ENCODE measurements at places on chromosomes 1 and 21.

GRCh38 chr1:110237386-110238152 is 27.5 kb downstream of the KCNC4 start:
- DNase-seq, result no peak

DNA sequence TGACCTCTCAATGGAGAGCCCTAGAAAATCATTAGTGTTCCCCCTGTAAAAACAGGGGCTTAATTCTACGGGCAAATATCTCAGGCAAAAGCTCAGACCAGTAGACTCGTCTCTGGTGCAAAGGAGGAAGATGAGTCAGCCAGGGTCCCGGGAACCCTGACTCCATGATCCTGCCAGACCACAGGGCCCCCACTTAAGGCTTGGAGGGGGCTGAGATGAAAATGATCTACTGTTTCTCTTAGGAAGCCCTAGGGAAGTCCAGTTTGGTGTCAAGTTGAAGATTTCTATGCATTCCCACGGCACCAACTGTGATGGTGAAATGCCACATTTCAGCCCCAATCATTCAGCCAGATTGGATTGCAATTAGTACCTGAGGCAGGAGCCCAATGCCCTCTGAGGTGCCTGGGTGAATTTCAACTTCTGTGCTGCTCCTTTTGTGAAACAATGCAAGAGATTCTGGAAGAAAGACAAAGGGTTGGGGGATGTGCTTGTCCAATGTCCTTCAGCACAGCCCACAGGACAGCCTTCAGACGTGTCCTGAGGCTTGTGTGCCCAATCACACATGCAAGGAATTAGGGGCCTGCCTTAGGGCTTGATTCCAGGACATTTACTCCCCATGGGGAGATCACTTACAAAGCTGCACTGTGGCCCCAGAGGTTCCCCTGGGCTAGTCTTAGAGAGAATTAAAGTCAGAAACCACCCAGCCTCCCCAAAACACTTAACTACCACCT is 18.1 kb downstream of the NAV1 start:
- no peak for DNase-seq

- DNase-seq, result no peak
Observed at GRCh38 chr1:247906504-247907047, 11.2 kb downstream of the OR2W3 start.

DNA sequence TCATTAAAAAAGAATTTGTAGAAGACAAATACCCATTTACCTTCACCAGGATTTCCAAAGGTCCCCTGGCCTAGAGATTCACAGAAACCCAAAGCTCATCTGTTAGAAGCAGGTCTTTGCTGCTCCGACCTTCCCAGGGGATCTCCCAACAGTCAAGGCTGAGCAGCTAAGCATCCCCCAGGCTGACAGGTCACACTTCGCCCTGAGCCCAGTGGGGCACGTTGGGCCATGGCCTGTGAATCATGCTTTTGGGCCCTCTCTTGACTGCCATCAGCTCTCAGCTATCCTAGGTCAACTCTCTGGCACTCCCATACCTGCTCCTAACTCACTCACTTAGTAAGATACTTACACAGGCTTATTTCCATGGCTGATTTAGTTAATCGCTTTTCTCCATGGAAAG is 157.7 kb downstream of the DSCAM start:
- DNase-seq, result no peak

DNA sequence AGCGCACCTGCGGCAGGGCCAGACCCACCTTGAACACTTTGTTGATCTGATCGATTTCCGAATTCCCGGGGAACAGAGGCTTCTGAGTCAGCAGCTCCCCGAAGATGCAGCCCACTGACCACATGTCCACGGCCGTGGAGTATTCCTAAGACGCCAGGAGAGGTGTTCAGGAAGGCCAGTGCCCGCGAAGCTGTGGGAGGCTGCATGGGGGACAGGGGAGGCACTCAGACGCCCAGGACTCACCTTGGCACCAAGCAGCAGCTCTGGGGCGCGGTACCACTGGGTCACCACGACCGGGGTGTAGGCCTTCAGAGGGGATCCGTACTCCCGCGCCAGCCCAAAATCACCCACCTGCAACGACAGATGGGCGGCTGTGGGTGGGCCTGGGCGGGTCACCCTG is 11.2 kb upstream of the SLC35E2B start:
- DNase-seq, result no peak

DNA sequence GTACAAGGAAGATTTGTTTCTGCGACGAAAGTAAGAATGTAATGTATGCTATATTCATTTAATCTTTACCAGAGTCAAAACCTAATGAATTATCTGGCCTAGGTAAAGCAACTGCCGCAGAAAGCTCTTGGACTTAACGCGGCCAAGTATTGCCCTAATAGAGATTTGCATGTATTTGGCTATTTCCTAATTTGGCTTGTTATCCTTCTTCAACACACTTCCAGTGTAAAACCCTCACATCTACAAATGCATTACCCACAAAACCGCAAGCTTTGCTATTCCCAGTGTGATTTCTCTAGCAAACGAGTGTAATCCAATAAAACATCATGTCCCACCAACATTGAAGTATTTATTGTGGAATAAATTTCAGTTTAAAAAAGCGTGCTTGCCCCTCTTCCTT is 123.8 kb upstream of the LMO4 start:
- no peak for DNase-seq

All from stimulated activated CD8-positive, alpha-beta memory T cell treated with anti-CD3 and anti-CD28 coated beads, Interleukin-15, amount 100 ng/mL, for 1 hour (primary cell).